ENCODE measurements at places on chromosomes 2 and 18.

DNA sequence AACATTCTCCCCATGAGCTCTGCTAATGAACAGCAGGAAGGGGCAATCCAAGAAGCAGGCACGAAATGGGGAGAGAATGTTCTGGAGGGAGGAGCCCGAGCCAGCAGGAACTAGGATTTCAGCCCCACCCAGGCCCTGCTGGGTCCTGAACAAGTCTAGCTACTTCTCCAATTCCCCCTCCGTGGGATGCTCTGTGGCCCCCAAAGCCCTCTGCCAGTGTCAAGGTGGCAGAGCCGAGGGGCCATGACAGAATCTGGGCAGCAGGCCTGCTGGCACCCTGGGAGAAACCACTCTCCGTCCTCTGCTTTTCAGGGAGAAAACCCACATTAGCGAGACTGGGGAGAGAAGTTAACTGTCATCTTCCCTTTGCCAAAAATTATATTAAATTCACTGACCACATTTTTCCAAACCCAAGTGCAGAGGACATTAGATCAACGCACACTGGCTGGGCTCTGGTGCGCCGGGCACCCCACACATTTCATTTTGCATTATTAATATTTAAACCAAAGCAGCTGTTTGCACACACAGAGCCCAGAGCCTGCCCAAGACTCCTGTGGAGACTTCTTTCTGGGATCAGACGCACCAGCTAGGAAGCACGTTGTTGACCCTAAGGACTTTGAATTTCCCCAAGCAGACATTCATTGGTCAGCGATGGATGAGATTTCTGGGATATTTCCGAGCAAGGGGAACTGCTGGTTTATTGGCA, 80.2 kb upstream of the PKDCC start:
- DNase-seq, result no peak

DNA sequence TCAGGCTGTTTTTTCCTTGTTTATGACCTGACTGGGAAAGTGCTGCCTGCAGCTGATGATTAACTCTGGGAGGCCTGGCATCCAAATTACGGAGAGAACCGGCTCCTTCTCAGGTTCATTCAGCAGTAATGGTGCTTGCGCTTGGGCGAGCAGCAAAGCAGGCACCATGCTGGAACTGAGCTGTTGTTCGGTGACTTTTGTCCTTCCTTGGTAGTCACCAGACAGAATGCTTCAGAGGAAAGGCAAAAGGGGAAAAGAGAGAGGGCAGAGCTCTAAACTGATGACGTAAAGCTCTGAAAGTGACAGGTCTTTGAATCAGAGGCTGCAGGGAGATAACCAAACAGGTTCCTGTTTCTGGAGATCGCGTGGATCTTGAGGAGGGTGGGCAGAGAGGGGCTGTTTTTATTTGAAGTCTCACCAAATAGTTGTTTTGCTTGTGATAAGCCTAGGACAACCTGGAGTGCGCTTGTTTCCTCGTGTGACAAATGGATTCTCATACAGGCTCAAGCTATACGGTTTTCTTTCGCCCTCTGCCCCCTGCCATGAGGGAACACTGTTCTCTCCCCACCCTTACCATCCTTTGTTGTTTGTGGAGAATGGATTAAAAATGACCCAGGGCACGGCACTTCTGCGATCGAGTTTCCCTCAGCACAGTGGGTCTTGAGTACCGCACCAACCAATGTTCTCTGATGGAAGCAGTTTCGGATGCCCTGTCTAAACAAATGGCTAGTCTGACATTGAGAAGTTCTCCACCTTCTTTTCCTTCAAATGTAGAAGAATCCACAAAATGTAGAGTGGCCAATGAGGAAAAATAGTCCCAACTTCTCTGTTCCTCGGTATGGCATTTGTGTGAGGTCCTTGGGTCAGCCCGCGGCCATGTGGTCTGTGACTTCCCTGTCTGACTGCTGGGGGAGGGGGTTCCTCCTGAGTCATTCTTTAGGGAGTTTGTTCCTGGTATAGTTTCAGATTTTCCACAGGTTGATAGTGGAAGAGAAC, 1.3 kb downstream of the RASGRP3 start:
- DNase-seq, result no peak

GRCh38 chr18:26459340-26459739, 89.0 kb downstream of the KCTD1 start:
- DNase-seq, result no peak

DNA sequence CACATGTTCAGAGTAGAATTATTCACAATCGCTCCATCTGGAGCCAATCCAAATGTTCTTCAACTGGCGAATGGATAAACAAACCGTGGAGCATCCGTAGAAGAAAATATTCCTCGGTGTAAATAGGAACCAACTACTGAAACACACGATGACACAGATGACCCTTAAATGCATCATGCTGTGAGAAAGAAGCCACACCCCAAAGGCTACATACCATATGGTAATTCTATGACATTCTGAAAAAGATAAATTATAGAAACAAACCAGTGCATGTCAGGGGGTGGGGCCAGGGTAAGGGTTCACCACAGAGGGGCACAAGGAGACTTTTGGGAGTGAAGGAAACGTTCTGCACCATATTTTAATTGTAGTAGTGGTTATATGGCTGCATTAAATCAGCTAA, 312.2 kb upstream of the SMIM21 start:
- no peak for DNase-seq

DNA sequence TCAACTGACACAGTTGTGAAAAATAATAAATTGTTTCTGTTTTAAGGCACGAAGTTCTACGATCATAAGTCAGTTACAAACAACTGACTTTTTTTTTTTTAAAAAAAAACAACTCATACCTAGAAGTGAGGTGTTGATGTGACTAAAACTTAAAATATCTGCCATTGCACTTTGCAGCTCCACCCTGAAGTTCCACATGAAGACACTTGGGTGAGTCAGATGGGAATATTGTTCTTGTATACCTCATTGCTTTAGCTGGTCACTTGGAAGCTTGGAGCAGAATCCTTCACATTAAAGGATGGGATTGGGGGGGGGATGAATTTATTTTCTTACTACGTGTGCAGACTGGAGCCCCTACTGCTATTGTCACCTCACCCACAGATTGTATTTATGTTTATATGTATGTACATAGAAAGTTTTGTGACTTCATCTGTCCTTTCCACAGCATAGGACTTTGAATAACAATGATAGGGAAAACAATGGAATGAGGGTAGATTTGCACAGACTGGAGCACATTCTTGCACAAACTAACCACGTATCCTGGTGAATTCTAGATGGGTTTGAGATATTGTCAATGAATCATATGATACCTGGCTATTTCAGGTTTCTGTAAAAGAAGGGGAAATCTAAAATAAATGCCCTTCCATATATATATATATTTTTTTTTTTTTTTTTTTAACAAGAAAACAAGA, 57.9 kb upstream of the ARHGAP15 start:
- DNase-seq, result no peak

- no peak for DNase-seq
These were observed 392.9 kb downstream of the ZNF521 start for GRCh38 chr18:24959051-24959476.

GRCh38 chr2:69890881-69891280, 2.9 kb upstream of the SNRNP27 start:
- no peak for DNase-seq

- no peak for DNase-seq
These were observed 15.9 kb downstream of the TWIST2 start for GRCh38 chr2:238863749-238864206.

- no peak for DNase-seq
These were observed 273.1 kb downstream of the NAPG start for GRCh38 chr18:10798727-10799550.

DNA sequence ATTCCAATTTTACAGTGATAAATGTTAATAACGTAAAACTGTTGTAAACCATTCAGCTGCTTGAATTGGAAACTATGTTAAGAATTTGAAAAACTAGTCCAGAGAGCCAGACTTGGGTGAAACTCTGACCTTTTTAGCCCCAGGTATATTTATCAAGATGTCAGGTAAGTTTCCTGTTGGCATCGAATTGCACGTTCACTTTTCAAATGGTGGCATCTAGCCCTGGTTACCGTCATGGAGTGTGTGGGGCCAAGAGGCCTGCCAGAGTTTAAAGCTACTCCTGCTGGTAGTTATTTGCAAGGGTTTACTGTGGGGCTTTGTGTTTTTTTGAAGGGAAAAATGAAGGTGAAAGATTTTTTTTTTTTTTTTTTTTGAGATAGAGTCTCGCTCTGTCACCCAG, 109.9 kb downstream of the WDSUB1 start:
- no peak for DNase-seq

GRCh38 chr2:170241756-170242155, 63.8 kb downstream of the MYO3B start:
- no peak for DNase-seq

DNA sequence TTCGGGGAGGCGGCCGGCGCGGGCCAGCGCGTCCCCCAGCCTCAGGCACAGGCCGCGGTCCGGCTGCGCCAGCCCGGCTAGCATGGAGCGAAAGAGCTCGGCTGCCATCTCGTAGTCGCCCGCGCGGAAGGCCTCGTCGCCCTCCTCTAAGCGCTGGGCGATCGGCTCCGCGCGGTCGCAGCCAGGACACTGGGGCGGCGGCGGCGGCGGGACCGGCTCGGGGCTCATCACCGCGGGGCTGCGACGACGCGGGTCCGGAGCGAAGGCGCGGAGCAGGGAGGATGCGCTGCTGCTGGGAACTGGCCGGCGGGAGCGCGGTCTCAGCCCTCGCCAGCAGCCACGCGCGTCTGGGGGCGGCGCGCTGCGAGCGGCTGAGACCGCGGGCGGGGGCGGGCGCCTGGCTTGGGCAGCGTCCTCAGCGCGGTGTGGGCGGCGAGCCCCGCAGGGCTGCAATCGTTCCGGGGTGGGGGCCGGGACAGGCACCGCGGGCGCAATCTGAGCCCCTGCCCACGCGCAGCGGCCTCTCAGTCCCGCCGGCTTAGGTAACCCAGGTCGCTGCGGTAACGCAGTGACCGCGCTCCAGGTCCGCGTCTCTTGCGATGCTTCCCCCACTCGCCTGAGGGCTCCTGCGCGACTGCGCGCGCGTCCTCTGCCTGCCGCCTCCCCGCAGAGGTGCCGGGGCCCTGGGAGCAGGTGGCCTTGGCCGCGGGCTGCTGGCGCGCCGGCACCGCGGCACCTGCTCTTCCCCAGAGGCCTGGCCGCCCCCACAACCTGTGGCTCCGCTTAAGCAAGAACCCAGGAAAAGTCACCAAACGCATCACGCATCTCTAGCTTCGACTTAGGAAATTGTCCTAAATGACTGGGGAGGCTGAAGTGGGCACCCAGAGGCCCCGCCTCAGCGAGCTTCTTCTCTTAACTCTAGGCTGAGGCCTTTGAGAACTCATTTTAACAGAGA, at the start of gene LONRF2:
LONRF2 (minus strand) TSS at position 636 of the 955 bp plus-strand sequence; CDS start at position 228, 408 bp downstream.
- no peak for DNase-seq
